WTC11 (cell line): ENCODE measurements at places on chromosomes 2 and 18. TPM values are rescaled to one million over a fixed set of nuclear protein-coding genes. Genes with fewer than 3 reads are reported as not detected.

DNA sequence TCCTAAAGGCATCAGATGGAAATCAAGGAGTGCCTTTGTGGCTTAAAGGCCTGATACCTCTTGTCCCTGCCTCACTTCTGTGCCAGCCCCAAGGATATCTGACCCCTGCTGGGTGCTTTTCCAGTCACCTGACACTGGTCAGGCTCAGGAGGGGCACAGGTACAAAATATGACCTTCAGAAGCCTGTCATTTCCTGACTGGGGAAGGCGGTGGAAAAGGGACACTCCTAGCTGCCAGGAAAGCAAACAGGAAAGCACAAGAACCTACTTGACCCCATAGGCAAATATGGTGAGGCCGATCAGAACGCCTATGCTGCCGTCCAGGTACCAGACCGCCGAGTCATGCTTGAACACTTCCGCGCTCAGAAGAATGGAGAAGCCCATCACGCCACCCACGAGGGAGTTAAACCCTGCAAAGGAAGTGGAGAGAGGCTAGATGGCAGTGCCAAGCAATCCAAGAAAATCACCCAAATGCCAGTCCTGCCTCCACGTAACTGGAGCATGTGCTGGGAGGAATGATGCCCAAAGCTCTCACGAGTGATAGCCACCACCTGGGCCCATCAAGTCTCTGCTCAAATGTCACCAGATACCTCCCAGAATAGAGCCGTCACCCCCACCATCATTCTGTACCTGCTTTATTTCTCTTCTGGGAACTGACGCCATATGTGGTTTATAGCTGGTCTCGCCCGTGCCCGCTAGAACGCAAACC, 204.0 kb downstream of the MGAT5 start:
- peaks cover 5% of the 10 kb centered on the region; the same call in 1 of the 2 replicates for H3K4me1 ChIP-seq
- no peak overlapping the region for H3K4me3 ChIP-seq
- H3K36me3 ChIP-seq, result no peaks in the 10 kb centered on the region
- no peaks in the 10 kb centered on the region for H3K27me3 ChIP-seq

- H3K36me3 ChIP-seq, result no peaks in the 10 kb centered on the region
- H3K4me3 ChIP-seq, result no peak overlapping the region
- no peaks in the 10 kb centered on the region for H3K4me1 ChIP-seq
- H3K27me3 ChIP-seq, result no peaks in the 10 kb centered on the region
- no peak overlapping the region for H3K27ac ChIP-seq
- no peak for DNase-seq
Measured at GRCh38 chr2:26519396-26520147, 41.6 kb upstream of the OTOF start.

DNA sequence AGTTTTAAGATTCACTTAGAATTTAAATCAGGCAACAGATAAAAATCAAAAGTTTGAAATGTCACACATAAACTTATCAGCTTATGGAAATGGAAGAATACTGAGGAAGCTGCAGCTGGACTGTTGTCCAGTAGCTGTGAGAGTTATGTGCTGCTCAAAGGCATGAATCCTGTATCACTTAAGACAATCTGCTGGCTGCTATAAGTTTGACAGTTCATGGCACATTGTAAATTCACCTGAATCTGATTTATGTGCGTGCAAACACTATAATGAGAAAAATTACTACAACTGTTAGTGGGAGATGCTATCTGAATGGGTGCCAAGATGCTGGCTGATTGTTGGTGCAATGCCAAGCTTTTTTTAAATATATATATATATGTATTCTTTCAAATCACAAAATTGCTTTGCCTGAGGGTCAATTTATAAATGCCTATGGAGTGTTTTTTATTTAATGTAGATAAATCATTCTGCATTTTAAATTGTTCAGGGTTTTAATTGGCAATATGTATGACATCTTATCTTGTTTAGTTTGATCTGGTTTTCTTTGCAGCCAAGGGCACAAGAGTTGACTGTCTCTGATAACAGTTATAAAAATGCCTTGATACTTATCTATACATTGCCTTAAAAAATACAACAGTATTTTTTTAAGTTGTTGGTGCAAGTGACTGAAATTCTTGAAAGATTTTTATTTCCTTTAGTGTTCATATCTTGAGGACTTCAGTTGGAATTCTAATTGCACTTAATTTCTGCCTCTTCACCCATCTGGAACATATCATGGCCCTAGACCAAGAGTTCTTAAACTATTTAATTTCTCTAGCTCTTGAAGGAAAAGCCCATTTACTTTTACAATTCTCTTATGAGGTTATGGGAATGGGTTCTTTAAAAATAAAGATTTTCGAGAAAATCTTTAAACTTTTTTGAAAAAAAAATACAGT, 48.7 kb downstream of the CAVIN2 start:
- H3K27ac ChIP-seq, result no peak overlapping the region
- H3K4me1 ChIP-seq, result no peaks in the 10 kb centered on the region
- H3K27me3 ChIP-seq, result no peaks in the 10 kb centered on the region
- no peak for DNase-seq
- no peak overlapping the region for H3K4me3 ChIP-seq

- no peaks in the 10 kb centered on the region for H3K27me3 ChIP-seq
- H3K27ac ChIP-seq, result no peak overlapping the region
- no peak for DNase-seq
- H3K36me3 ChIP-seq, result peaks cover 31% of the 10 kb centered on the region
- H3K4me3 ChIP-seq, result no peak overlapping the region
- H3K4me1 ChIP-seq, result no peaks in the 10 kb centered on the region; the same call in 1 of the 2 replicates
Measured at GRCh38 chr18:42072407-42072806, 117.4 kb downstream of the PIK3C3 start.

The RGPD3 gene
- 0.07 to 0.11 TPM (median 0.11 TPM) in 3 replicates for total RNA-seq

DNA sequence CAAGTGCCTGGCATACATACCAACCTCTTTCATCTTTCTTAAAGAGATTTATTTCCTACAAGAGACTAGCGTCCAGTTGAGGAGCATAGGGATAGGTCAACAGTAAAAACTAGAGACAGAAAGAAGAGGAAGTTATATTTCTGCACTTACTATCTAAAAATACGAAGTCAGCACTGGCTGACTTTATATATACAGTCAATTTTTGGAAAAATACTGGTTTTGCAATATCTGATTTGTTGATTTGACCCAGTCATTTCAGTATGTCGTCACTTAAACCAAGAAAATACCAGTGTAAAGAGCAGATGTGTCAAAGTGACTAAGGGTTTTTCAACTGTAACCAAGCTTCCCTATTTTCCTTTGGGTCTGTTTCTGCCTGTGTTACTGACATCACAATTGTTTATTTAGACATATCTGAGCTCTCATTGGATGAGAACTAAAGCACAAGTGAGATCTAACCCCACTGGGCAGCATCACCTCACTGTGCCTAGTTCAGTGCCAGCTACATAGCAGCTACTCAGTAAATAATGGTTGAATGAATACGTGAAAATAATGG, 23.0 kb downstream of the CYTIP start:
- no peaks in the 10 kb centered on the region for H3K27me3 ChIP-seq
- no peak for DNase-seq
- no peaks in the 10 kb centered on the region for H3K4me1 ChIP-seq
- no peak overlapping the region for H3K4me3 ChIP-seq

DNA sequence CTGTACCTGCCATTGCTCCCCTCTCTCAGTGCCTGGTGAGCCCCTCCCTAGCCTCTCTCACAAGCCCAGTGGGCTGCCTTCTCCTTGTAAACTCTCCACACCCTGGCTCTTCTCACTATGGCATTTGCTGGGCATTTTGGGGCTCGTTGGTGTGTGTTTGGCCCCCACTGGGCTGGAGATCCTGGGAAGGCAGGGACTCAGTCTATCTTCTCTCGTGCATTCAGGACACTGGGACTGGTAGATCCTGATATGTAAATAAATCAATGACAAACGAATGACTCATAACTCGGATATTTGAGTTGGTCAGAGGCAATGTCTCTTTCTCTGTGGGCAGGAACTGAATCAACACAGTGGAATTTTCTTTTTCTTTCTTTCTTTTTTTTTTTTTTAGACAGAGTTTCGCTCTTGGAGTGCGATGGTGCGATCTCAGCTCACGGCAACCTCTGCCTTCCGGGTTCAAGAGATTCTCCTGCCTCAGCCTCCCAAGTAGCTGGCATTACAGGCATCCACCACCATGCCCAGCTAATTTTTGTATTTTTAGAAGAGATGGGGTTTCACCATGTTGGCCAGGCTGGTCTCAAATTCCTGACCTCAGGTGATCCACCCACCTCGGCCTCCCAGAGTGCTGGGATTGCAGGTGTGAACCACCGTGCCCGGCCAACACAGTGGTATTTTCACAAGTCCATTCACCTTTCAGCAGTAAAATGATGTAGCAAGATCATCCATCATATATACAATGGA, 144.6 kb upstream of the SPRED2 start:
- no peak for DNase-seq
- H3K36me3 ChIP-seq, result no peaks in the 10 kb centered on the region
- no peaks in the 10 kb centered on the region; the same call in 1 of the 2 replicates for H3K27me3 ChIP-seq
- H3K4me3 ChIP-seq, result no peak overlapping the region
- 0 out of 2 replicates have a peak overlapping the region, but pooled peaks have one; percentile 54 for H3K27ac ChIP-seq
